Mesenteric fat pad (tissue), 1 donor: ENCODE measurements at places on chromosomes 6 and 20.

DNA sequence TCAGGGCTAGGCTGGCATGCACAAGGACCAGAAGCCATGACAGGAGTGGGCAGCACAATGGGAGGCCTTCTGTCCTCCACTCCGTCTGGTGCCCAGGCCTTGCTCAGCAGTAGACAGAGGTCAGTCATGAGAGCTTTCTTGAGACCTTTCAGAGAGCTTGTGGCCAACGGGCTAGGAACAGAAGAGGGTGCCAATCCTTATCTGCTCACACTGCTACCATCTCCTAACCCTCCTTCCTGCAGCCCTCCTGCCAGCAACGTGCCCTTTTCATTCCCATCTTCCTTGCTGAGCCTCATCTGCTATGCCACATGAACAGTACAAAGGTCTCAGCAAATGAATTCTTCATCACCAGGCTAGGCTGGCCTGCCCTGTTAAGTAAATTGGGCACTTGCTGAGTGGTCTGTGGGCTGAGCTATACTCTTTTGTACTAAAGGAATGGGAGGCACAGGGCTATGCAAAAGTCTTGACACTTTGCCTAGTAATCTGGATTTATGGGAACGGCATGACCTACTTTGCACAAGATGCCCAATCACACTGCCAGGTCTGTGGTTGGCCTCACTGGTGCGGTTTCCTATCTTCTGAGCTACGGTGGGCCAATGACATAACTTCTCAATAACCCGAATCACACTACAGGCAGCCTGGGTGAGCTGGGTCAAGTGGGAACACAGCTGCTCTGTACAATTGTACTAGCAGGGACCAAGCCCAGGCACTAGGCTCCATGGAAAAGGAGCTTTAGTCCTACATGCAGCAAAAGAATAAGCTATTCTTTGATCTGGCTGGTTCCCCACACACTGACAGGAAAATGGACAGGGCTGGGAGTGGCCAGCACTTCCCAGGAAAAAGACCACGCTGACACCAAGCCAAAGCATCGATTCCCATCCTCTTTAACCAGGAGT lies 47.8 kb downstream of the ELOVL5 start:
- no peak for DNase-seq

GRCh38 chr6:82080767-82081166 lies 166.8 kb downstream of the IBTK start:
- DNase-seq: no peak

GRCh38 chr6:147322299-147323162 lies 118.3 kb downstream of the STXBP5 start:
- no peak for DNase-seq

- DNase-seq: no peak
Observed at GRCh38 chr6:11804135-11804534, 25.5 kb upstream of the ADTRP start.

DNA sequence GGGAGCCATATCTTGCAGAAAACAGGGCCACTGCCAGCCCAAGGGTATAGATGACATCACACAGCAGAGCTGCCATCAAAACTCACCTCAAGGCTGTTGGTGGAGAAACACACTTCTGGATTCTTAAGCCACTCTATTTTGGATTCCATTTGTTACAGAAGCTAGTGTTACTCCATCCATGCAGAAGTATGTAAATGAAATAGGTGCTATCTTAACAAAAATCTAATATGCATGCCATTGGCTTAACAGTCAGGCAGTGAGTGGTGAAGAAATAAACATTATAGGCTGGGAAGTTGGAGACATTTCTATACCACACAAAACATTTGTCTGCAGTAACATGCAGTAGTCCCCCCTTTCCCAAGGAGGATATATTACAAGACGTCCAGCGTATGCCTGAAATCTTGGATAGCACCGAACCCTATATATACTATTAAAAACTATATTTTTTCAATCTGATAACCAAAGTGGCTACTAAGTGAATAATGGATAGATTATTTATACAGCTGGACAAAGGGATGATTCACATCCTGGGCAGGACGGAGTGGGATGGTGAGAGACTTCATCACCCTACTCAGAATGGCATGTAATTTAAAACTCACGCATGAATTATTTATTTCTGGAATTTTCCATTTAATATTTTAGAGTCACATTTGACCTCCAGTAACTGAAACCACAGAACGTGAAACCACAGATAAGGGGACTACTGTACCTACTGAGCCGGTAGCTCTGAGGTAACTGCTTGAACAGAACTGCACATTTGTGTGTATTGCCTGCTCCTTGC lies 160.0 kb upstream of the PLN start:
- no peak for DNase-seq

DNA sequence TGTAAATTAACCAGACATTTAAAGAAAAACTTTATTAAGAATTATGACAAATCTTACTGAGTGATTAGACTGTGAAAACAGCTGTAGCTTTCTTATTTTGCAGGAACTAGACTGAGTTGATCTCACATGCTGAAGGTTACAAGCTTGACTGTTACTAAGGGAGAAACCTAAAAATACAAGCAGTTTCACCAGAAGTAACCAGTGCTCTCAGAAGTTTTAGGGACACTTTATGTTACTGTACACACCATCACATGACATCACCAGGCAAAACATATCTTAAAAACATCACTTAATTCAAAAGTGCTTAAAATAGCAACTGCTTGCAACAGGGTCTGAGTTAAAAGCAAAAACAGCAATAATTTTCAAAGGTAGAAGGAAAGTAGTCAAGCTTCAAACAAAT lies 5.4 kb downstream of the FBXO30 start:
- no peak for DNase-seq

- DNase-seq: no peak
Observed at GRCh38 chr6:147578883-147579282, 70.4 kb downstream of the SAMD5 start.

- no peak for DNase-seq
Observed at GRCh38 chr6:11142296-11143027, 30.9 kb upstream of the ERVFRD-1 start.

DNA sequence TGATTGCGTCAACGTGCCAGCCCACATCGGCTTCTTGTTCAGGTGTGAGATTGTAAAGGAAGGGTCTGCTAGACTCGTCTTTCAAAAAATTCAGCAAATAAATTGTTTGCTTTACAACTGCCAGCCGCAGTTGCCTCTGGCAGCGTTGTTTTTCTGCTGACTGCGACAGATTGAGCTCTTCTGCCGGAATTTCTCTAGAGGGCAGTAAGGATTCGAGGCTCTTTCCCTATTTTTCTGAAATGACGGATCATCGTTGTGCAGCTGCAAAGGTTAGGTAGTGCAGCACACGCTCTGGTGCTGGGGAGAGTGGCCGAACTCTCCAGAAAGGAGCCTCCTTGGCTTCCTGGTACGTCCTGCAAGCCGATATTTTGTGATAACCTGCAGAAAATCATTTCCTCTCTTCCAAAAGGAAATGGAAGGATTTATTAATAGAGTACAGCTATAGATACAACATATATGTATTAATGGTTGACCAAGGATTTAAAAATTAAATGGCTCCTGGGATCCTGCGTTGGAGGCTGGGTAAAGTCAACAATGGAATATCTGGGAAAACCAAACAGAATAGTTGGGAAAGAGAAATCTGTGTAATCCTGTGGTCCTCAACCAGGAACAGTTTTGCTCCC lies 121.9 kb upstream of the ZFP64 start:
- no peak for DNase-seq
